IPS-NIHi11 (cell line): ENCODE measurements at places on chromosomes 5 and 9.

DNA sequence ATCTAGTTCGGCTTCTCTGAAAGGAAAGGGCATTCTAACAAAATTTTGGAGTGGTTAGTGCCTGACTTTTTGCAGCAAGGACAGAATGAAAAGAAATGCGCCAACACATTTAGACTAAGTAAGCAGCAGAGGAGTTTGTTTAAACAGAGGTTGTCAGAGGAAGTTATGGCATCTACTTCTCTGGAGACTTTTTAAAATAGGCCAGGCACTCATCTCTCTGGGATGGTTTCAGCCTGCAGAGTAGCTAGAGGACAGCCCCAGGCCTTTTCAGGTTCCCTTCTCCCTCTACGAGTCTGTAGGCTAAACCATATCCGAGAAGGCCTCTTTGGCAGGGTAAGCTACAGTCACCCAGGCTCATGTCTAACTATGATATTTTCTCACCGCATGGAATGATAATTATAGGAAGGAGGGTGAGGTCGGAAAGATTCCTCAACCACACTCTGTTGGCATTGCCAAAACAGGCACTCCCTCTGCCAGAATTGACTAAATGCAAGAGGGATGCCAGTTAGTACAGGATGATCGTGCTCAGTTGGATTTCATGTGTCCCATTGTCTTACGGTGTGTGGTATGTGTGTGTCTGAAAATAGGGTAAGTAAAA is 1.4 kb upstream of the CTXN3 start:
- no peak for DNase-seq

DNA sequence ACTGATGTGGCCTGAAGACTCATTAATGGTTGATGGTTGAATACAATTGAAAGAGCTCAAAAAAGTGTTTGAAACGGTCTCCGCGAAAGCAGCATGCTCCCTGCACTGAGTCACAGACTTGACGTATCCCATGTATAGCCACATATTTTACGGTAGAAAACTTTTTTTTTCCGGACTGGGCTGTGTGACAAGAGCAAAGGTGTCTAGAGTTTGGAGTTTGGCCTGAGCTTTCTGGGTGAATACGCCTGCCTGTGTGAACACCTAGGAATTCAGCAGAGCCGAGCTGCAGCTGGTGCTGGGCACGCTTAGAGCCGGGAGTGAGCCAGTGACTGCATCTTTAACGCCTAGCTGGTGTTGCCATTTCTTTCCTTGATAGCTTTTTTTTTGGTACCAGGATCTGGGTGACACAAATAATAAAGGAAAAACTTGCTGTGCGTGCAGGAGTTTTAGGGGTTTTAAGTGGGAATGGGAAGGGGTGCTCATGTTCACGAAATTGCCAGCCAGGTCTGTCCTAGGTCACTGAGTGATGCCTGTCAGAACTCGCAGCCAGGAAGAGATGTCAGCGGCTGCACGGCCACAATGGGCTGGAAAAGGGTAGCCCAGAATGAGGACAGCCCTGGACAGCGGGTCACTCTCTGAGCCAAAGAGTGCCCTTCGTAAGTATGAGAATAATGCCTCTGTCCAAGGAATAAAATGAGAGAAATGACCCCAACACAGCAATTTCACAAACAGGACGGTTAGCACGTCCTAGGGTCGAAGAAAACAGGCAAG is 51.7 kb downstream of the PSMB7 start:
- DNase-seq, result no peak

DNA sequence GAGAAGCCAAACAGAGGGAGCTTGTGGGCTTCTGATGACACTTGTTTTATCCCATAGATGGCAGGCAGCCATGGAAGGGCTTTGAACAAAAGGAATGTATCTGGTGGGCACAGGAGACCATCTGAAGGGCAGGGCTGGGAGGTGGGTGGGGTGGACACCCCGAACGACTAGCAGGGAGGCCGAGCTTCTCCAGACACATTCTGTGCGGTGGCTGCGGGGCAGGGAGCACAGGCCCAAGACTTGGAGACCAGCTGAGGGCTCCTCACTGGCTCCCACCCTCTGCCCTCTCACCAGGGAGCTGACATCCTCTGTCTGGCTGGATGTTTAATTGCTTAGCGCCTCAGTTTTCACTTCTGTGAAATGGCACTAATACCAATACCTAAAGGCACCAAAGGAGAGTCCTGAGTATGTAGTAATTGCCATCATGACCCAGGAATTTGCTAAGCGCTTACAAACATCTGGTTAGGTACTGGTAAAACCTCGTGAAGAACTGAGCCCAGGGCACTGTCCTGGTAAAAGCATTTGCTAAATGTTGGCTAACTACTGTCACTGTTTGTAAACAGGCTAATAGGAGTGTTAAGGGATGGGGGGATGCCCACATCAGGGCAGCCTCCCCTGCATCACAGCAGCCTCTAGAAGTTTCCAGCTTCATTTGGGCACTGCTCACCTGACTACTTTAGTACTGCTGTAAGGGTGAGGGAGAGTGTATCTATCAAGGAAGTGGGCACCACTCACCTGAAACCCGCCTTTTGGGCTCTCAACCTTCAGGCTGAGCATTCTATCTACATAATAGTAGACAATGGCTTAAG is 2.1 kb upstream of the PHF2 start:
- no peak for DNase-seq

GRCh38 chr5:165780901-165781300 is 2275.5 kb downstream of the MAT2B start:
- DNase-seq, result no peak

DNA sequence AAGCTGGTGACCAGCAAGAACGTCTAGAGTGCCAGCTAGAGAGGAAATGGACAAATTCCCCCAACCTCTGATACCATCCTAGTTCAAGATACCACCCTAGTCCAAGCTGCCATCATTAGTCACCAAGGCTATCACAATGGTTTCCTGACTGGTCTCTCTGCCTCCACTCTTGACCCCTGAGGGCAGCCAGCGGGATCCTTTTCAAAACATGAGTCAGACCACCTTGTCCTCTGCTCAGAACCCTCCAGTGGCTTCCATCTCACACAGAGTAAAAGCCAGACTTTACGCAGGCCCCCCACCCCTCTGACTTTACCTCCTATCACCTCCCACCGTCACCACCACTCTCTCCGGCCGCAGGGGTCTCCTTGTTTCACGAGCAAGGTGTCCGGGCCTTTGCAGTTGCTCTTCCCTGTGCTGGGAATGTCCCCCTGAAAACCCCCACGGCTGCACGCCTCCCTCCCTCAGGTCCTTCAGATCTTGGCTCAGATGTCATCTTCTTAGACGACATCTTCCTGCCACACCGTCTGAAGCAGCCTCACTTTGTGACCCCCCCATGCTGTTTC is 42.2 kb upstream of the FBXW11 start:
- no peak for DNase-seq

GRCh38 chr9:33113799-33114547 is 37.5 kb upstream of the SMU1 start:
- DNase-seq, result no peak

DNA sequence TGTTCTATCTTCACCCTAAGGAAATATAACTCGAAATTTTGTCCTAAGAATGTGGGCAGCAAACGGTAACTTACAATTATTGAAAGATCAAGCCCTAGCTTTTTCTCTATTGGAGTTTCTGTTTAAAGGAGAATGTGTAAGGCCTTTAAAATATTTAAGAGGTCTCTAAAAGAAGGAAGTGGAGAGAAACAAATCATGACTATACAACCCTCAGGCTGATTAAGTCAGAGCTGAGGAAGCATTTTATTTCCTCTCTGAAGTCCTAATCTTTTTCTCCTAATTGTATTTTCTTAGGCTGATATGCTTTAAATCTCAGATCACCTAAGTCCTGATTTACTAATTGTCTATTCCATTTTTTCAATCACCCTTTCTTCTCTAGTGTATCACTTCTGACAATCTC is 1708.8 kb upstream of the C9orf72 start:
- no peak for DNase-seq

DNA sequence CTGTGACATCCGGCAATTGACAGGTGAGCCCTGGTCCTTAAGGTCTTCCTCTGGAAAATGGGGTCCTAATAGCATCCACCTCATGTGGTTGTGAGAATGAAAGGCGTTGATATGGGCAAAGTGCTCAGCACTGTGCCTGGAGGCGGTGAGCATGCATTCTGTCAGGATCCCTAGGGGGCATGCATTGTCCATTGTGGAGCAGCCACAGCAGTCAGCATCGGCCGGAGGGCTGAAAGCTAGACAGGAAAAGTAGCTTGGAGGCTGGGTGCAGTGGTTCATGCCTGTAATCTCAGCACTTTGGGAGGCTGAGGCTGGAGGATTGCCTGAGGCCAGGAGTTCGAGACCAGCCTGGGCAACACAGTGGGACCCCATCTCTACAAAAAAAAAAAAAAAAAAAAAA is 122.2 kb downstream of the LHX2 start:
- peak; percentile 45 for DNase-seq

DNA sequence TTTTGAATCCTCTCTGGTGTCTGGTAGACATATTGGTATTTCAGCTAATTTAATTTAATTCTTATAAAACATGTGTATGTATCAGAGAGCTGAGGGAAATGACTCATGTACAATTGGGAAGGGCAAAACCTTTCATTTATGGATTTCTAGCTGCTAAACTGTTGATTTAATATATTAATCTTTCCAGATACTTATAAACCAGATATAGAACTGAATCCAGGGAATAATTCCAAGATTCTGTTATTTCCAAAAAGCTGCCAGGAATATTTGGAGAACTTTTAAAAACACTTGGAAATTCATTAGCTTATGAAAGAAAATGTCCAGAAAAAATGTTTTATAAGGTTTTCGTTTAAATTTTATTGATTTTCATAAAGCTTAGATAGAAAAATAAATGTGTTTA is 295.5 kb downstream of the YTHDC2 start:
- DNase-seq, result no peak

DNA sequence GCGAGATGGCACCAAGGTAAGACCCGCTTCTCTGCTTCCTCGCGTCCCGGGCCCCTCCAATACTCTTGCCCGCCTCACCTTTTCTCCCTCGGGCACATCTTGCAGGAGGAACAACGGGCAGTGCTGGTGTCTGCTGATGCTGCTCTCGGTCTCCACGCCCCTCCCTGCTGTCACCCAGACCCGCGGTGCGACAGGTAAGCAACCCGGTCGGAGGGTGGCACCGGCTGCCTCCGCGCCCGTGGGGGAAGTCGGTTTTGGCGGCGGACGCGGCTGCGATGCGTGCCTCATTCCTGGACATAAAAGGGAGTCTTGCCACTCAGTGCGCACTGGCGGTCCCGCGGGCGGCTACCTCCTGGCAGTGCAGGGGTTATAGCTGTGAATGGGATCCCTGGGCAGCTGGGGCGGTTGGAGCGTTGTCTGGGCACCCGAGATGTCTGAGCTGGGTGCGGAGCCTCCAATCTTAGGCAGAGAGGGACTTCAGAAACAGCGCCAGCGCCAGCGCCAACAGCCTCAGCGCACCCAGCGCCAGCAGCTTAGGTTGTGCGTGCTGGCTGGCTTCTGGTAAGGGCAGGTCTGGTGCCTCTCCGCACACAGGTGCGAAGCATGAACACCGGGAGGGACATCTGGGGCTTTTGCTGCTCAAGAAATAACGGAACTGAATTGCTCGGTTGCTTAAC is 488 bp downstream of the COL15A1 start:
- peak; percentile 57 for DNase-seq

DNA sequence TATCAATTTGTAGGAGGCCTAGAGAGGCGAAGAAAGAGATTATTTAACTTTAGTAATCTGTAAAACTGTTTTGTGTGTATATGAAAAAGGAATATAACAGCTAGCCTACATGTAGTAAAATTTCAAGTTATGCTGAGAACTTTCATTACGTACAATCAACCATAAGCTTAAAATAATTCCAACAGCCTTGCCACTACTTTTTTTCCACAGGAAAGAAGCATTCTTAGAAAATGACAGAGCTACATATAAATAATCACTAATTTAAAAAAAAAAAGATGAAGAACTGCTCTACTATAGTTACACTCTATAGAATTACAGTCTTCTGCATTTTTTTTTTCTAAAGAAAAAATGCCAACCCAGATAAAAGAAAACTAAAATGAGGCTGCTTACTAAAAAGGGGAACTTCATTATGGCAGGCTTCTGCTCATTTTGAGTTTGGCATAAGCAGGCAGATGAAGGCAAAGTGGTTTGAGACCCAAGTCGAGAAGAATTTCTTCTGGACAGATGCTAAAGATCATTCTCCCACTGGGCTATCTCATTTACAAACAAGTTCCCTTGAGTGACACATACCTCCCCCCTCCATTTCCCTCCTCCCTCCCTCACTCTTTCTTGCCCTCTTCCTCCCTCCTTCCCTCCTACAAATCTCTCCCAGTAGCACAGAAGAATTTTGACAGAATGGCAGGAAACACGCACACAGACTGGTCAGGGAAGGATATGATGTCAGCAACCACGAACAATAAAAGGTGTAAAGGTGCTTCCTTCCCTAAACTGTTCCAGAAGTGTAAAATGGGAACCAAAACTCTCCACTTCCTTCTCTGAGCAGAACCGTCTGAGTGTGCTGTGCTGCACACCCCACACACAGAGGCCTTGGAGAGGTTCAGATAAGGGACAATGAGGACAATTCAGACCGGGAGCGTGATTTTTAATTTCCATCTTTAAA is 56.1 kb downstream of the MEF2C start:
- no peak for DNase-seq

- no peak for DNase-seq
These were observed 253.1 kb downstream of the NPR3 start for GRCh38 chr5:32964261-32964660.

DNA sequence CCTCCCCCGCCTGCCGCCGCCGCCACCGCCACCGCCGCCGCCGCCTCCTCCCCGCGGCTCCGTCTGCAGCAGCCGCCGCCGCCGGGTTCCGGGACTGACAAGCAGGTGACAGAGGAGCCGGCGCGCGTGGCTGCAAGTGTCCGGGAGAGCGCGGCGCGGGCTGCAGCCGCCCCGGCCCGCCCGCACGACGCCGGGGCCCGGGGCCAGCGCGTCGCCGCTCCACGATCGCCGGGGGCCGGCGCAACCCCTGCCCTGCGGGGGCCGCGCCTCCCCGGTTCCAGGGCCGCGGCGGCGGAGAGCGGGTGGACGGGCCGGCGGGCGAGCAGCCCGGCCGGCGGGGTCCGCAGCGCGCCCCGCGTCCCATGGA is 343 bp downstream of the LMX1B start:
- peak; percentile 42 for DNase-seq
